ENCODE measurements at places on chromosomes 2 and 18.

DNA sequence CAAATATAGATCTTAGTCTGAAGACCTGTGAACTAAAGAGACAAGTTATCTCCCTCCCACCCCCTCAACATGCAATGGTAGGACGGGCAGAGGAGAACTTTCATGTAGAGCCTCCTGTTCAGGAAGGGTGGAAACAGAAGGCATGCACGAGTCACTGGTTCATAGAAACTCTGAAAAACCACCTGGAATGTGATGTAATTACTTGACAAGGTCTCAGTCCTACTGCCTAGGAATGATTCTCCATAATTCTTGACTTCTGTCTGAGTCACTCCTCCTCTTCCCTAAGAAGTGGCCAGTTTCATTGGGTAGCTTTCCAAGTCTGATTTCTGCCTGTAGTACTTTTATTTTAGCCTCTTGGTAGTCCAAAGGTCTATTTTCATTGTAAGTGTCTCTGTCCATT is 277.3 kb downstream of the PTPRM start:
- DNase-seq, result no peak

DNA sequence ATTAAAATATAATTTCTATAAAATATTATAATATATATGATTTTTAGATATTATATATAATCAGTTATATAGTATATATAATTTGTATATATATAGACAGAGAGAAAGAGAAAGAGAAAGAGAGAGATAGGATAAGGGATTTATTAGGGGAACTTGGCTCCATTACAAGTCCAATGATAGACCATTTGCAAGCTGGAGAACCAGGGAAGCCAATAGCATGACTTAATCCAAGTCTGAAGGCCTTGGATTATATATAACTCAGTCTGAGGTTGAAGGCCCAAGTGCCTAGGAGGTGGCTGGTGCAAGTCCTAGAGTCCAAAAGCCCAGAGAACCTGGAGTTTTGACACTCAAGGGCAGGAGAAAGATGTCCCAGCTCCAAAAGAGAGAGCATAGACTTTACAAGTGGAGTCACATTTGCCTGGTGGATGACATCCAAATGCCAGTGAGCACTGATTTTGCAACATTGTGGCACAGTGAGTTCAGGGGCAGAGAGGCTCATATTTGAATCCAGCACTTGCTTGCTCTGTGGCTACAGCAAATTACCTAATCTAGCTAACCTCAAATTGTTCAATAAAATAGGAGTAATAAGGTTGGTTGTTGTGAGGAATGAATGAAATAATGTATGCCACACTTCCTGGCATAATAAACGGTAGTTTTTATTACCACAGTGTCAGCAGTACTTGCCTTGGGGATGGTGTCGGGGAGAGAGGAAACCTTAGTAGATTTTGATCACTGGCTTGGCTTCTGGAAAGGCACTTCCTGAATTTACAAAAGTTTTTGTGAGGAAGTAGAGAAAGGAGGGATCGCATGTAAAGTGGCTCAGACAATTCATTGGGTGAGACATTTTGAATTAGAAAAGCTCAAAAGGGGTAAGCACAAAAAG is 69.6 kb upstream of the CD28 start:
- DNase-seq, result no peak

DNA sequence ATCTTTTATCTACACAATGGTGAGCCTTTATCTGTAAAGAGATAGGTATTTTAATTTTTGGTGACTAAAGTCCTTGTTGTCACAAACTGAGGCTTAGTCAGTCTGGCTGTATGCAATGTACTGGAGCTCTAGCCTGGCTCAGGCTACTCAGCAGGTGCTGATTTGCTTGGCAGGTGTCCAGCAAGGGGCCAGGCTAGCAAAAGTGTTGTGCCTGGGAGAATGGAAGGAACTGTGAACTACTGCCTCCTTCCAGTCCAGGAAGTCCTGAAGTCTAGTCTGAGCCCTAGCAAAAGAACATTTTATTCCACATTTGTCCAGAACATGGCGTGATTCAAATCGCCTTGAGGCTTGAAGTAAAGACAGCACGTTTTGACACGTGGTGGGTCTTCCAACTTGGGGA is 260.5 kb downstream of the CCDC85A start:
- no peak for DNase-seq

DNA sequence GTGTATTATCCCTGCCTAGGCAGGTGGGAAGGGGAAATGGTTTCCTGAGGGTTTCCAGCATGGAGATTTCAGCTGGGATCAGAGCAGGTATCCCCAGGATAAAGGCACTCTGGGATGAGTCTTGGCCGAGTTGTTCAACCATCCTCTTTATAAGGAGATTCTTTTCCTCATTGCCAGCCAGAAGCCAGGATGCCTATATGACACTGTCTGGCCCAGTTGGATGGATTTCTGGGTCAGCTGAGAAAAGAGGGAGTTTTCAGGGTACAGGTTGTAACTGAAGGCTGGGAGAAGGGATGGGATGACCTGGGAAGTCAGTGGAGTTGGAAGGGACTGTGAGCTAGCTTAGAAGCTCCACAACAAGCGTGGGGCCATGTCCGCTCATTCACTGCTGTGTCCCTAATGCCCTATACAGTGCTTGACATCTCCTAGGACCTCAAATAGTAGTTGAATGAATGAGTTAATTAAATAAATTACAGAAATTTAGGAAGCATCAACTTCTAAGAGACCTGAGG is 8.3 kb downstream of the RHOB start:
- no peak for DNase-seq

GRCh38 chr2:62467475-62468321 is 38.3 kb downstream of the TMEM17 start:
- DNase-seq, result no peak

DNA sequence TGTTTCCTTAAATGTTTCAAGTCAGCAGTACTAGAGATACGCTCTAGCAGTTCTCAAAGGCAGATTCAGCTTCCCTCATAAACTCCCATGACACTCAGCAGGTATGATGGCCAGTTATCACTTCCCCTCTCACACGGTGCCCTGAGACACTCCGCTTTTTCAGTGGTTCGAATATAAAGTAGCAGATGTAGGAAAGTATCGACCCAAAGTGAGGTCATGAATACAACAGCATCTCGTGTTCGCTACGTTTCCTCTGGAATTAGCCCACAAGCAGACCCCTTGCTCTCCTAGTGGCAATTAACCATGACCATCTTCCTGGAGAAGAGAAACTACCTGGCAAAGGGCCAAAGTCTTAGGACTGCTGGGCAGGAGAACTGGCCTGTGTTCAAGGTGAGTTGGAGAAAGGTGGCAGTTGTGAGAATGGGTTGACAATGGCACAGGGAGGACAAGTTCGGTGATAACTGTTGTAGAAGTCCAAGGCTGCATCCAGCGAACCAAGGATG is 9.3 kb upstream of the AGBL5 start:
- no peak for DNase-seq

DNA sequence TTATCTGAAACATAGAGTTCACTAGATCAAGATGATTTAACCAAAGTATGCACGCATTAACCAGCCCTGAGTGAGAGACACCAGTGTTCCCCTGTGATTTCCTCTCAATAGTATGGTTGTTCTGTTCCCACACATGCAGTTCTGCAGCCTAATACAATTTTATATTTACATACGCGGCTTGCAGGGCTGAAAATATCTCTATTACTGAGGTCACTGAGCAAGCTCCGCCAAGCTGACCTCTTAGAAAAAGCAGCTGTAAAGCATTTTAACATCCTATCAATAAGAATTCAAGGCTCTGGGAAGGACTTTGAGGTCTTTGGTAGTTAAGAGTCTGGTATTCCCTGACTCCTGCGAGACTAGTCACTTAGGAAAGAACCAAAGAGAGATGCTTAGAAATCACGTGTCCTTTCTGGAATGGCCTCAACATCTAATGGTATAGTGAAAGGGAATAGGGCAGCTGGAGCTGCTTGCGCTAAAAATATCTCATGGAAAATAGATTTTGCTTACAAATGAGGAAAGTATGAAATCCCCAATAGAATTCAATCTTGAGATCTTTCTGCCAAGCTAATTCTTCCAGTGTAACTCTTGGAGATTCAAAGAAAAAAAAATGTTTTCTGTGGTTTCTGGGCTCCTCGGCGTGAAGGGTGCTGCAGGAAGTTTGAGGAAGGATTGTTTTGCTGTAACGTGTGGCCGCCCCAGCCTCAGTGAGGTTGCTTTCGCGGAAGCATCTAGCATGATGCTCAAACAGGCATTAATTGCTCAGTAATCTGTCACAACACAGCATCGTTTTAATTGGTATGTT is 59.2 kb downstream of the DOCK10 start:
- no peak for DNase-seq

- no peak for DNase-seq
Observed at GRCh38 chr2:64491426-64491825, 32.7 kb upstream of the AFTPH start.

DNA sequence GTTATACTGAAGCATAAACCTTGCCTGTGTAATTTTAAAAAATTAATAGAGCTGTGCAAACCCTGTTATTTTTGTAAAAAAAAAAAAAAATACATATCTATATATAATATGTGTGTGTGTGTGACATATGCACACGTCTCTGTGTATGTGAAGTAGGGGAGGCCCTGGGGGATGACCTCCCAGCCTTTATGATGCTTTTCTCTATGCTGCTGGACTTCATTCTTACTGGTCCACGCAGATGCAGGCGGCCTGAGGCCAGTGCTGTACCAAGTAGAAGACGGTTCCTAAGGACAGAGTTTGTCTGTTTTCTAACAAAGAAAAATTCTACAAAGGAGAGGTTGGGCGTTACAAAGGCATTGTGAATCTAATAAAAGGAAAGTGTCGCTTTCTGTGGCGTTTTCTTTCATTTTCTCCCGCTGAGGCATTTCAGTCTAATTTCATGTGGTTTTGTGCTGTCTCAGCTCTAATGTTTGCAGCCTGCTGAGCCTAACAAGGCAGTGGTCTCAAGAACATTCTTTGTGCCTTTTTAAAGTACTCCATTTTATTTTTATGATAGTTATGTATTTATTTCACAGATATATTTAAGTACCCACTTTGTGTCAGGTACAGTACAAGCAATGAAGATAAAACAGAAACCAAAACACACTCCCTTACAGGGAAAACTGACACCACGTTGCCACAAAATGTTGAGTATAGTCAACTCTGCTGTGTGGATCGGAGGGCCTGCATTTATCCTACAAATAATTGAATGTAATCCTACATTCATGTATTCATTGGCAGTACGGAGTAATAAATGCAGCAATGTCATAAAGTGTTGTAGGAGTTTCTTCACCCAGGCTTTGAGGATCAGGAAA is 118.0 kb downstream of the RAB3GAP1 start:
- DNase-seq, result no peak

DNA sequence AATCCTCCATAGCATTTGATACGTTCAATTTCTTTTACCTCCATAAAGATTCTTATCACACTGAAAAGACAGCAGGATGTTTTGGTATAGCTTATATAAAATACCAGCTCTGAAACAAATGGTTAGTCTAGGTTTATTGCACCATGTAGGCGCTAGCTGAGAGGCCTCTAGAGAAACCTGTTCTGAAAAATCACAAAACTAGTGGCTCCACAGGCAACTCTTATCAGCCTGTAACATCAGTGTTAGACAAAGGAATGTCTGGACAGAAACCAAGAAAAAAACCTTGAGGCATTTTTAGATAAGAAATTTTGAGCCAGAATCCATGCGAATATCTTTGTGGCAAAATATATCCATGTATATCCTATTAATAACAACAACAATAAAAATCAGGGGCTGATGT is 440.4 kb upstream of the MAP2 start:
- no peak for DNase-seq

DNA sequence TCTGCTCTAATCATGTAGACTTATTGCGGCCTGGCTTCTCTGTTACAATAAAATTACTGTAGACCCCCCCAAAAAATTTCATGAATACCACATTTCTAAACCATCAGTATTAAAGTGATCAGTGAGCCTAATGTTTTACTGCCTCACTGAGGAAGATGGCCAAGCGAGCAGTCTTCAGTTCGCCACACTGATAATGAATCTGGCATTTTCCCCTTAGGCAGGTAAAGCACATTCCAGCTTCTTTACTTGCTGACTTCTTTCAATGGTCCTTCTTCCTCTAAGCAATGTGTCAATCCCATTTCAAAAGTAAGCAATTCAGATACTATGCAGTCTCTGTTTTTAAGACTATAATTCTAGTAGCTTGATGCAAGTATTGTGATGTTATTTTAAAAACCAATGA is 137.6 kb downstream of the LAMA1 start:
- no peak for DNase-seq

- no peak for DNase-seq
Observed at GRCh38 chr2:159124441-159124911, 156.0 kb downstream of the TANC1 start.

GRCh38 chr2:42954227-42954962 is 162.0 kb upstream of the HAAO start:
- no peak for DNase-seq

DNA sequence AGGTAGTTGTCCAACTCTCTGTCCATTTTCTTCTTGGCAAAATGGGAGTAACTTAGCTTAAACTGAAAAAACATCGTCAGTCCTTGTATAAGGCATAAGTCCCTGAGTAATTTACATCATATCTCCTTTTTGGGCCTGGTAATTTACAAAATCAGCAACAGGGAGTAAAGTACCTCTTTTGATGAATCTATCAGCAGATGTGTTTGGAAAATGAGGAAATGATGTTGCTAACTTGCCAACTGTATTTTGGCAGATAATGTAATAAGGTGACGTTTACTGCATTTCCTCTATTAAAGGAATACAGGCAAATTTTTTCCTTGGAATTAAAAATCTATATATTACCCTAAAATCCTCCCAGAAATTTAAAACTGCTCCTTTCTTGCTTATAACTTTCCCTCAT is 29.2 kb downstream of the ANKRD44 start:
- no peak for DNase-seq

- DNase-seq, result no peak
Observed at GRCh38 chr2:191170773-191171172, 20.0 kb upstream of the STAT4 start.

DNA sequence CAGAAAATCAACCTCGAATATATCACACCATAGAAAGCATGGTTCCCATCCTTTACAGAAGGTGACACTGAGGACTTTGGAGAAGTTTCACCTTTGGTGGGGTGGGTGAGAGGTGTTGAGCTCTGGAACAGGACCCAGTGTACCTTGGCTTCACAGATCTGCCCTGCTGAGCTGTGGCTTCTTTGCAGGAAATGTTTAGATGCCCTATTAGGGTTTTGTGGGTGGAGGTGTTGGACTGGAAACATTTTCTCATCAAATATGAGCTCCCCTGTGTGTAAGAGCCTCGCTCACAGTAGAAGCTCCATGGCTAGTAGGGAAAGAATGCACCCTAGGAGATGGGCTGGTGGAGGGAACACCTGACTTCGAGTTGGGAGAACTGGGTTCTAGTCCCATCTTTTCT is 55.6 kb downstream of the RPL37A start:
- no peak for DNase-seq

GRCh38 chr18:48342581-48342980 is 66.6 kb downstream of the ZBTB7C start:
- DNase-seq, result no peak

- DNase-seq, result no peak
Observed at GRCh38 chr2:202769201-202769600, 102.4 kb downstream of the ICA1L start.

DNA sequence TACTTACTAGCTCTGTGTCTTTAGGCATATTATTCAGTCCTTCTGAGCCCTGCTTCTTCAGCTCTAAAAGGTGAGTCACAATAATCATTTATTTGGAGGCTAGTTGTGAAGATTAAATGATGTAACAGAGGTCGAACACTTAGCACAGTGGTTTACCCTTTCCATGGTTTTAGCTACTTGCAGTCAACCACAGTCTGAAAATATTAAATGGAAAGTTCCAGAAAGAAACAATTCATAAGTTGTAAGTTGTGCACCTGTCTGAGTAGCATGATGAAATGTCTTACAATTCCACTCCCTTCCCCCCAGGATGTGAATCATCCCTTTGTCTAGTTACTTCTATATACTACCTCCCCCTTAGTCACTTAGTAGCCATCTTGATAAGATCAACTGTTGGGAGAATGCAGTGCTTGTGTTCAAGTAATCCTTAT is 217.6 kb upstream of the THUMPD2 start:
- no peak for DNase-seq
